CD4-positive, alpha-beta T cell treated with Interleukin-17A for 1 hour (primary cell): ENCODE measurements at places on chromosomes 5 and 9.

DNA sequence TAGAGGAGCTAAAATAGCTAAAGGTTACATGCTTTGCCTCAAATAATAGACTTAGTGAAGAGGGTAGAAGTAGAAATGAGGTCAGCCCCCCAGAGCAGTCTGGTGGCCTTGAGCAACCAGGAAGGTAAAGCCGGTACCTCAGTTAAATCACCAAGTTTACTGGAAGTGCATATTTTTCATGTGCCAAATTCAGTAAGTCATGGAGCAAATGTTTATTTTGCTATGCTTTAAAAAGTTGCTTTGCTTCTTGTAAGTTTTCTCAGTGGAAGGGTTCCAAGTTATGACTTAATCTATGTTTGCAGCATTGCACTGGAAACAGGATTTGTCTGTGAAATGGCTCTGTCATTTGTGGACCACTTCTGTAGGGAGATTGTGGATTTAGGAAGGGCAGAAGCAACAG is 256.7 kb downstream of the ARRDC3 start:
- DNase-seq, result no peak

GRCh38 chr5:124648902-124649467 is 97.5 kb downstream of the ZNF608 start:
- DNase-seq, result no peak

- DNase-seq, result no peak
Measured at GRCh38 chr9:16003785-16004184, 450.9 kb downstream of the CCDC171 start.

- no peak for DNase-seq
Measured at GRCh38 chr9:78778861-78779374, 482.0 kb downstream of the PSAT1 start.

GRCh38 chr5:68290847-68291246 is 75.3 kb downstream of the PIK3R1 start:
- DNase-seq, result no peak

DNA sequence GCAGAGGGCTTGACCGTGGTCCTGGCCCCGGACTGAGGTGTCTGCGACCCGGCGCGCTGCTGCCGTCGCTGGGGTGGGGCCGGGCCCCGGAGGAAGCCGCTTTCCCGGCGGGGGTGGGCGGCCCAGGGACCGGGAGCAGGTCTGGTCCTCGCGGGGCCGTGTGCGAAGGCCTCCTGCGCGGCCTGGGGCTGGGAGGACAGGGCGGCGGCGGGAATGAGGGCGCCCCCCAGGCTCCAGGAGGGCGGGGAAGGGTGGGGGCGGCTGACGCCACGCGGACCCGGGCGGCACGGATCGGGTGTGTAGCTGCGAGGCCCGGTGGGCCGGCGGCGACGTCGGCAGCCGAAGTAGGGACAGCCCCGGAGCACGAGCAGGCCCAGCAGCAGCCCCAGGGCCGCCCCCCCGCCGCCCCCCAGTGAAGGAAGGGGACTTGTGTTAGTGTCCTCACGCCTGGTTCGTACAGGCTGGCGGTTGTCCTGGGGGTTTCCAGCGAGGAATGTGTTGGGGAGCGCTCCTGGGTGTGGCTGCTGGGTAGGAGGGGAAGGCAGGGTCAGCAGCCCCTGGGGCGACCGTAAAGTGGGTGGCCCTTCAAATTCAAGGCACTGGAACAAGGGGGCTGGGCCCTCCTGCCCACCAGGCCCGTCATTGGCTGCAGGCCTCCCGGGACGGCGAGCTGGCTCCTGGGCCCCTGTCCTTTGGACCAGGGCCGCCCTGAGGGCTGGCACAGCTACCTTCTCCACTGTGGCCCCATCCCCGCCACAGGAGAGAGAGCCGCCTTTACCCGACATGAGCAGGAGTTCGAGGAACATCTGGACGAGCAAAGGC is 597 bp upstream of the TMEM250 start:
- peak; percentile 45 for DNase-seq

GRCh38 chr9:129609486-129610212 is 11.3 kb downstream of the C9orf50 start:
- DNase-seq, result peak; percentile 87

DNA sequence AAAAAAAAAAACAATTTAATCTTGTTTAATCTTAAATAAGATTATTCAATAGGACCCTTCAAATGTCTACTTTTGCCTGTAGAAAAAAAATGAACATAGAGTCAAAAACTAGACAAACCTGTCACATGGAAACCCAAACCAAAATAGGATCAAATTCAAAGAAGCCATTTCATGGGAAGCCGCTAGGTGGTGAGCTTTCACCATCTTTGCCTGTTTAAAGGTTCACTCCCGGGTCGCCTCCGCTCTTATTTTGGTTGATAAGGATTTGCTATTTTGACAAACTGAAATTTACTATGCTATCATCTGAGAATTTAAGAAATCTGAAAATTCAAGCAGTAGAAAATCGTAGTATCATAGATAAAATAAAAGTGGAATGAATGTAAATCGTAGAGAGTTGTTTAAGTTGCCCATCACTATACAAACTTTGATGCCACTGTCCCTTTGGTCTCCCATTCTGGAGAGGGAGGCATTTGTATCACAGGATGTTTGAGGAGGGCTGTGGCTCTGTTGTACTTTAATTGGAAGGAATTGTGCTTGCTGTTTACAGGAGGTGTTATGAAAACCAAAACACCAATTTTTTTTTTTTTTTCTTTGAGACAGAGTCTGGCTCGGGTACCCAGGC is 43.5 kb upstream of the DNAH5 start:
- DNase-seq, result no peak

GRCh38 chr5:113118765-113119164 is 142.2 kb downstream of the DCP2 start:
- DNase-seq, result no peak

- no peak for DNase-seq
Measured at GRCh38 chr5:54612711-54613110, 95.2 kb downstream of the SNX18 start.

DNA sequence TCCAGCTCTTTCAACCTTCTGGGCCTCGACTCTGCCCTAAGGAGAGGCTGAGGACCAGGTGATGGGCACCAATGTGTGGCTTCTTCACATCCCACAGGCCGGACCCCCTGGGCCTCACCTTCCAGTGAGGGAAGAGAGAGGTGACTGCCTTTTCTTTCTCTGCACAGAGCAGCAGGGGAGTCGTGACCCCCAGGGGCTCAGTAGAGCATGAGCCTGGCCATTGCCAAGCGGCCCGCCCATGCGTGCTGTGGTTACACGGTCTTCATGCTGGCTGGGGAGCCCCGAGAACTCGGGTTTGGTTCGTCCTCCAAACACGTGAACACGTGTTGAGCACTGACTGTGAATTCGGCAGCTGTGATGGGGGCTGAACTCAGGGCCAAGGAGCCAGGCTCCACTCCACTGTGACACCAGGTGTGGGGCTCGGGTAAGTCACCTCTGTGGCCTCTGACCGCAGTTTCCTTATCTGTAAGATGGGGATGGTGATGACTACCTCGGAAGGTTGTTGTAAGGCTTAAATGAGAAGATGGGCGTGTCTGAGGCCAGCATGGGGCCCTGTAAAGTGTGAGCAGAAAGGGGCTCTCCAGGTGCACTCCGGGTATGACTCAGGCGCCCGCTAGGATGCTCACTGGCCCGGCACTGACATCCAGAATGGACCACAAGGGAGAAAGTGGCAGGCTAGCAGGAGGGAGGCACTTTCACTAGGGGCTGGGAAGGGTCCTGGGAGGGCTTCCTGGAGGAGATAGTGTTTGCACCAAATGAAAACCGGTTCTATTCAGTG is 13.4 kb upstream of the GRHPR start:
- peak; percentile 82 for DNase-seq

DNA sequence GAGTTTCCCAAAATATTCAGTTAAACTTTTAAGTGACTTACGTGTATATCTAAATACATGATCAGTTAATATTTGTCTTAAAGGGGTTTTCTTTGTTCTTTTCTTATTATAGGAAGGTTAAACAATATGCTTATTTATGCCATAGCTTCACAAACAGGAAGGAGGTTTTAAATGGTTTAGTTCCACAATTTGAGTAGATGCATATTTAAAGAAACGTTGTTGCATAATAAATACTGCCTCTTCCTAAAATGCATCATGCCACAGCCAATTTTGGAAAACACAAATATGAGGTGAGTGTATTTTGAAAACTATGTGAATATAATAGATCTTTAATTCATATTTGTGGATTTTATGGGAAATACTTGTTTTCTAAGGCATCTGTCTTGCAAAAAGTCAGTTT is 2.5 kb upstream of the ADRB2 start:
- no peak for DNase-seq

- DNase-seq, result no peak
Measured at GRCh38 chr5:150009671-150010387, 9.3 kb downstream of the HMGXB3 start.

DNA sequence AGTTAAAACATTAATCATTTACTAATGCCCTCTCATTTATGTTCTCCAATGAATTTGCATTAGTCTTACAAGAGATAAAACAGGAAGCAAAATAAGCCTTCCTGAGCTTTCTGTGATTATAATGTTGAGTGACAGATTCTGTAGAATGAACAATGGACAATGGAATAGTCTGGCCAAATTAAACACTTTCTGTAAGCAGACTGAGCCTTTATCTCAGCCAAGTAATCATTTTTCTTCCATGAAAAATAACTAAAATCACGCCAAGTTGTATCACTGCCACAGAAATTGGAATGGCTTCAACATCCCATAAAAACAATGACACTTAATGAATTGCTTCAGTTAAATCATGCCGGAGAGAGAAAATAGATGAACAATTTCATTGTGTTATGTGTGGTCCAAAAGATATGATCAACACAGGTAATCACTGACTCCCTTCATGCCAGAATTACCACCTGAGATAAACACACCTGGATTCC is 63.0 kb downstream of the TSSK1B start:
- no peak for DNase-seq

- DNase-seq, result peak; percentile 14
Measured at GRCh38 chr5:176436656-176437055, 11.5 kb upstream of the FAF2 start.
